LHCN-M2 (cell line): ENCODE measurements at places on chromosomes 6 and 20.
A peak's percentile ranks its signal among the peaks of the same experiment; 100 is the strongest.

GRCh38 chr20:3371754-3372153 lies 35.7 kb downstream of the DNAAF9 start:
- no peak for DNase-seq

DNA sequence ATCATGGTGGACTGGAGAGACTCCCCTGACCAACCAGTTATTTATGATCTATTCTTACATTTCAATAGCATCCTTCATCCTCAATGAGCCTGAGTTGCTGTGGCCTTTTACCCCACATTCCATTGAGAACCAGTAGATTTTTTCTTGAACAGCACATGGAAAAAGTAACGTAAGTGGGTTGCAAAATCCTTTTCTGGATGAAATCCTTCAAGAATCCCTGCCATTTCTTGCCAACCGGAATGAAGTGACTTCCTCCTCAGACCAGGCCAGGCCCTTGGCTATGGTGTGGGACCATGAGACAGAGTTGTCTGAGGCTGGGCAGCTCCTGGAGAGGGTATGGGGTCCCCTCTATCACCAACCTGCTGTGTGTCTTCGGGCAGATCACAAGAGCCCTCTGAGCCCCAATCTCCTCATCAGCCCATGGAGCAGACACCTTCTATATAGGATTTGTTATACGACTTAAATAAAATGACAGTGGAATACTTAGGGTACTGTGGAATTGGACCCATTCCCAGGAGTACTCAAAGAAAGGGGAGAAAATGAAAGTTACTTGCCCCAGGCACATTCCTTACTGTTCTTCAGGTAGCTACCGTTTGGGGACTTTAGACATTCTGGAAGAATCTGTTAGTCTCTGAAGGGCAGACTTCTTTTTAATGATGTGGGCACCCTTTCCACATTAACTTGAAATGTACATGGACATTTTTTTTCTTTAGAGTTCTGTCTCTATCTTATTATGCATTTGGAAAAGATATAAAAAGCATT lies 10.9 kb downstream of the EYA2 start:
- DNase-seq, result no peak

GRCh38 chr20:18737140-18737539 lies 76.4 kb upstream of the SCP2D1 start:
- no peak for DNase-seq

DNA sequence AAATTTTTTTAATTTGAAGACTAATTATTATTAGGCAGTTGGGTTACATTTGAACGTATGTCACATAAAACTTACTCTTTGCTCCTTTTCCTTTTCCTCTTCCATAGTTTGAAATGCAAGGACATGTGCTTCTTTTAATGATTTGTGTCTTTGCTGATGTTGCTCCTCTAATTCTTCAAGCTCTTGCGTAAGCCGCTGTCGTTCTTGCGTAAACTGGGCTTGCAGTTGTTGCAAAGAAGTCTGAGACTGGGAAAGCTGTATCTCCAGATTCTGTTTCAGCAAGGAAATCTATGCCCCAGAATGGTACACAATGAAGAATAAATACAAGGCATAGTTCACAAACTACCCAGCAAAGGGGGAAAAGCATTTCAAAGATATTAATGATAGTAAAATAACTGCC lies 45.1 kb upstream of the MCM9 start:
- DNase-seq, result peak; percentile 68

DNA sequence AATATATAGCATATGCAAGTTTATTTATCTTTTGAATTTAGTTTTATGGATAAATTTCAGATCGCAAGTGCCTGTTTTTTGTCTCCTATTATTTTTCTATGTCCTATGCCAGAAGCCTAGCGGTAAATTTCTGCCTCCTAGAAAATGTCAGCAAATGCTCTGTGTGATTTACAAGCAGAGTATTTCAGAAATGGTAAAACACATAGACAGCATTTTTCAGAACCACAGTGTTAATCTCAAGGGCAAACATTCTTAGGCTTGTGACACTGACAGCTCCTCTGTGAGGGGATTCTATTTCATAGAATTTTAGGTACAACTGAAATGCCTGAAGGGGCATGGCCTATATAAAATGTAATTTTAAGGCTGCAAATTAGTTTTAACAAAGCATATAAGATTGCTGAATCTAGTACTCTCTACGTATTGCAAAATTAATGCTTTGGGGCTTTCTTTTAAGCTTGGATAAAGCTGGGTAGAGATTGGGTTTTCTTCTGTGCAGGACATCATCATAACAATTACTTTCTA lies 89.9 kb upstream of the PTCHD4 start:
- peak; percentile 28 for DNase-seq

DNA sequence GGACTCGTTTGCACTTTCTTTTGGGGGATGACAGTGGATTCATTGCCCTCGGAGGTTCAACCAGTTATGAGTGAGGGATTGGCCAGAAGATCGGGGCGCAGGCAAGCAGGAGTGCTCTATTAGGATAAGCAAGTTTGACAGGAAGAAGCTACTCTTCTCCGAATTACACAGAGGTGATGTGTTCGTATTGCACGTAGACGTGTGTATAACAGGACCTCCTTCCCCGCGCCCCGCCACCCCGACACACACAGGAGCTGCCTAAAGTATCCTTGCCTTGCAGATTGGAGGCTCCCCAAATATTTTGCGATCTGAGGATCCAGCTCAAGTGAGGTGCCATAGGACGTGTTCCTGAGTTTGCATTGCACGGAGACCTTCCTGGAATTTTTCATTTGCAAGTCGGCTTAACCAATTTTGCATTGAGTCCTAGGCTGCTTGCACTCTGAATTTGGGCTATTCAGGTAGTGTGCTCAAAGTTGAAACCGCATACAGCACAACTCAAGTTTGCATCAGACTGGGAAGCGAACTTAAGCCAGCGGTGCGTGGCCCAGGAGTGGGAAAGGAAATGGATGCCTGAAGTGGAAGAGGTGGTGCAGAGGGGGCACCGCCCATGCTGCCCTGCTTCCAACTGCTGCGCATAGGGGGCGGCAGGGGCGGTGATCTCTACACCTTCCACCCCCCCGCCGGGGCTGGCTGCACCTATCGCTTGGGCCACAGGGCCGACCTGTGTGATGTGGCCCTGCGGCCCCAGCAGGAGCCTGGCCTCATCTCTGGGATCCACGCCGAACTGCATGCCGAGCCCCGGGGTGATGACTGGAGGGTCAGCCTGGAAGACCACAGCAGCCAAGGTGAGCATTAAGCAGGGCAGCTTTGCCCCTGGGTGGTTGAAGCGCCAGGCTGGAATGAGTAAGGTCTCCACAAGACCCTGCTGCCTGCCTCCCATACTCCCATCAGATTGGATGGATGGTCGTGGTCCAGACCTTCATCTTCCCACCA lies 770 bp downstream of the TCF19 start:
- DNase-seq, result peak; percentile 19

DNA sequence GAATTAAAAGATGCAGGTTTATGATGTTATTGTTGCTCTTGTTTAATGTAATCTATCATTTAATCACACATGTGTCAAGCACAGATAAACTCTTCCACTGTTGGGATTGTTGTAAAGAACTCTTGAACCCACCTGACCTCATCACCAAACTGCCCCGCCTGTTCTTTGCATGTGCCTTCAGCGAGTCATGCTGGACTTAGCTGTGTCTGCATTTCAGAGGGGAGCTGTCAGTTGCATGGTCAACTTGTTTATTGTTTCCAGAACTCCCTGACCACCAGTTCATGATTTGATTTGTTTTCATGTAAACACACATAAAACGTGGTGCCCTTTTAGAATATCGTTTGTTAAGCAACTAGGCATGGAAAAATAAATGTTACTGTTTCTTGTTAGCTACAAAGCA lies 93.6 kb downstream of the KHDC1L start:
- DNase-seq, result peak; percentile 74

GRCh38 chr6:7730784-7731227 lies 4.9 kb downstream of the BMP6 start:
- DNase-seq, result peak; percentile 83

DNA sequence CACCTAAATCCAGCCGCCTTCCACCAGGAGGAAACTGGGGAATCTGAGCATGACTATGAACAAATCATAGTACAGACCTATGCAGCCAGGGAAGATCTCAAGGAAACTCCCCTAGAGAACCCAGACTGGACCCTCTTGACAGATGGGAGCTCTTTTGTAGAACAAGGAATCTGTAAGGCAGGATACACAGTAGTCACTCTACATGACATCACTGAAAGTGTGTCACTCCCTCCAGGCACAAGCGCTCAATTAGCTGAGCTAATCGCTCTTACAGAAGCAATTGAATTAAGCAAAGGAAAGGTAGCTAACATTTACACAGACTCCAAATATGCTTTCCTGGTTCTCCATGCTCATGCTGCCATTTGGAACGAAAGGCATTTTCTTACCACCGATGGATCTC lies 36.8 kb downstream of the PLN start:
- DNase-seq, result no peak

DNA sequence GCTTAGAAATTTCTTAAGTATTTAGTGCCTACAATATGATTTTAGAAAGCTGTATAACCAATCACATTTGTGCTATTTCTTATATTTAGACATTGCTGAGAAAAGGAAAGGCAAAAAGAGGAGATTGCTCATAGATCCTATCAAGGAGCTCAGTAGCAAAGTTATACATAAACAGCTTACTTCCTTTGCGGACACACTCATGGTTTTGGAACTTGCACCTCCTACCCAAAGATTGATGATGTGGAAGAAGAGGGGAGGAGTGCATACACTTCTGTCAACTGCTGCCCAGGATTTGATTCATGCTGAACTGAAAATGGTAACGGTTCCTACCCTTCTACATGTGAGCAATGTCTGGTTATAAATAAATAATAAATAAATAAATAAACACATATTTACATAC lies 16.7 kb downstream of the RAD21L1 start:
- peak; percentile 77 for DNase-seq

GRCh38 chr6:112831022-112831421 lies 483.9 kb downstream of the RFPL4B start:
- peak; percentile 21 for DNase-seq

DNA sequence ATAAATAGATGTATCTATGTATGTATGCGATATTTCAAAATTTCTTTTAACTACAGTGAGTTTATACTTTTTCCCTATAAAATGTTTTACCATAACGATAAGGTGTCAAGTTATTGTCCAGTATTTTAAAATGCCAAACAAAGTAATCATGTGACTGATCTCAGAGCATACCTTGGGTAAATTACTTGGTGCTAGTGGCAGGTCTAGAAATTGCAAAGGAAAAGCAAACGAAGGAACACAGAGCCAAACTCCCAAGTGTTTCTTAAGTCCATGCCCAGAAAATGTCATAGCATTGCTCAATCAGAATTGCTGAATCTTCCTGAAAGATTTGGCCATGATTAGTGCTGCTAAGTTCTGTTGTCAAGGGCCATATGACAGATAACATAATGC lies 77.5 kb downstream of the CAP2 start:
- DNase-seq, result peak; percentile 47

GRCh38 chr20:53579266-53579580 lies 14.4 kb downstream of the ZNF217 start:
- no peak for DNase-seq

DNA sequence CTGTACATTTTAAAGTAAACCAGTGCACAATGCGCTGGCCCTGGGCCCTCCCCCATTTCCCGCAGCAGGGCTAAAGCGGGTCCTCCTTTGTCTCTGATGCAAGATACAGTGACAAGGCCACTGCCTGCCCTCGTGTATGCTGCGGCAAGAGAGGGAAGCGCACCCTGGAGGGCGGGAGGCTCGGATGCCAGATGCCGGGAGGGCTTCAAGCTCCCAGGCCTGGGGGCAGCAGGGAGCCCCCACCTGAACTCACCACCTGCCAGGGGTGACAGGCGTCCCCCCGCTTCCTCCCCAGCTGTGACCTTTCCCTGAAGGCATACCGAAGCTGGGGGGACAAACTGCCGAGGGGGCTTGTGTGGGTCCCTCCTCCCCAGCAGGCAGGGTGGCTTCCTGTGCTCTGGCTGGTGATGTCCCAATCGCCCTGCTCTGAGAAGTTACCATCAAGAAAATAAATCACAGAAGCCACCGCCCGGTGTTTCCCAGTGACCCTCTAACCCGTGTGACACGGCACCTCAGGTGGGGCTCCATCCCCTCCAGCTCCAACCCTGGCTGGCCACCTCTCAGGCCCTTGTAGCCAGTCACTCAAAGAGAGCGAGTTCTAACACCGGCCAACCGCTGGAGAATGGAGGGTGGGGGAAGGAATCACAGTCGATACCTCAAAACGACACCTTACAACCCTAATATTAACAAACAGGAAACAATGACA lies 203.3 kb downstream of the PREX1 start:
- no peak for DNase-seq

- DNase-seq, result no peak
These were observed 175.9 kb upstream of the CST7 start for GRCh38 chr20:24773168-24773567.

DNA sequence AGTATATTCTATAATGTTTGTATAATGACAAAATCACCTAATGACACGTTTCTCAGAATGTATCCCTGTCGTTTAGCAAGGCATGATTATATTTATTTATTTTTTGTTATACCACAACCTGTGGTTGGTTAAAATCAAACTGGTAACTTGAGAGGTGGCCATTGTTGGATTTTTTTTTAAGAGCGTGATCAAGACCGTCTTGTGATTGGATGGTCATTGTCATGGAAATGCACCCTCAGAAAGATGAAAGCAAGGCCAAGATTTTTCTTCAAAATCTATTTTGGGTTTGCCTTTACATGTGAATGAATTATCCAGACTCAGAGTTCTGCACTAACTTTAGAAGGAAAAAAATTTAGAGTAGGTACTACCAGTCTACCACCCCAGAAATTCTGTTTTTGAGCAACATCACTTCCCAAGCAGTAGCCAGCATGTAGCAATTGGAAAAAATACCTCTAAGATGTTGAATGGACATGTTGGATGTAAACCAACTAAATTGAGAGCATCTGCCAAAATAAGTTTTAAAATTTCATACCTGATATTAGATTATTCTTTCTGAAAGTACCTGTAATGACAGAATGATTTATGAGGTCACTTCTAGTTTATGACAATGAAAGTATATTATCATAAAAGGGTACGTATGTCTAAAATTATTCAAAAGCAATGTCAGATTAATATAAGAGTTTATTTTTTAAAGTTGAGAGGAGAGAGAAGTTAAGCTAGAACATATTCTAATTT lies 50.8 kb downstream of the NCOA7 start:
- no peak for DNase-seq

GRCh38 chr6:132058975-132059374 lies 107.8 kb upstream of the CCN2 start:
- peak; percentile 27 for DNase-seq

DNA sequence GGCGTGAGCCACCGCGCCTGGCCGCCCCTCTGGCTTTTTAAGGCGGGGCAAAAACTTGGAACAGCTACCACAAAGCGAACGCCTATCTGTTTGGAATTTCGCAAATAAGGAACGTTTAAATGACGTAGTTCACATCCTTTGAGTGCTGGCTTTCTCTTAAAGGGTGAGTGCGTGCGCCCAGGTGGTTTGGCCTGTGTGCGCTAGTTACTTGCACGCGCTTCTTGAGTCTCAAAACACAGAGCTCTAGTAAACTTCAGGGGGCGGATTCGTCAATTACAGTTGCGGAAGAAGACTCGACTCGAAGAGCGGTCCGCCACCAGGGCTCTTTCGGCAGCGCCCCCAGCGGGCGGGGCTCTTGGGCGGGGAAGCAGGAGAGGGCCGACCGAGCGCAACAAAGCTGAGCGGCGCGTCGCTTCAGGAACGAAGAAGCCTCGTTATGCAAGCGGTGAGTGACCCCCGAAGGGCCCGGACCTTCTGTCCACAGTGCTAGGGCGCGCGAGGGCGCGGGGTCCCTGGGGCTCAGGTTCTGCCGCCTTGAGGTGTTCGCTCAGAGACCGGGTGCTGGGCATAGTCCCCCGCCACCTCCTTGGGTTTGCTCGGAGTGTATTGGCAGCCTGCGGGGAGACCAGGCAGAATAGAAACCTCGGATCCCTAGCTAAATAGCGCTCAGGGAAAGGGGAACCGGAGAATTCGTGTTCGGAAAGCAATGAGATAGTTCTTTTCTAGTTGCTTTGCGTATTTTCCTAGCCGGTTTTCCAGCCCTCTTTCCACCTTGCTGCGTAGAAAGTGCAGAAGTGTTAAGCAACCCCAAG lies at the start of gene SYCP2L:
SYCP2L (plus strand) TSS at position 362 of the 812 bp plus-strand sequence; CDS start at position 437, 75 bp downstream.
- DNase-seq, result peak; percentile 18
